ENCODE measurements at places on chromosomes 16 and 17.

- no peak overlapping the region for H3K4me3 ChIP-seq
- no peaks in the 10 kb centered on the region for H3K36me3 ChIP-seq
- DNase-seq, result no peak
- no peak overlapping the region for H3K27ac ChIP-seq
- H3K27me3 ChIP-seq, result no peaks in the 10 kb centered on the region
These were observed 1.8 kb downstream of the ZNF23 start for GRCh38 chr16:71460236-71460635.

DNA sequence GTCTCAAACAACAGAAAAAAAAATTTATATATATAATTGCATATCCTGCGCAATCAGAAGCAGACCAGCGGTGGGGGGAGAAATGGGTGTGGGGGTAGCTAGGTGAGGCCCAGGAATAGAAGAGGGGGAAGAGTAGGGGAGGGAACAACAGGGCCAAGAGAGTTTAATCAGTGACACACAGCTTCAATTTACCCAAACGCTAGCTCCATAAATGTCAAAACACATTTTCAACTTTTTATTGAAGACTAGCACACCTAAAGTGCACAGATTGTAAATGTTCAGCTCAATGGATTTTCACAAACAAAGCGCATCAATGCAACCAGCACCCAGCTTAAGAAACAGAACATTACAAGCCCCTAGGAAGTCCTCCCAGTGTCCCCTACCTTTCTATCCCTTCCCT, 24.8 kb upstream of the NAGS start:
- H3K4me3 ChIP-seq, result no peak overlapping the region
- no peak for DNase-seq
- H3K36me3 ChIP-seq, result no peaks in the 10 kb centered on the region
- no peaks in the 10 kb centered on the region for H3K4me1 ChIP-seq
- H3K27me3 ChIP-seq, result no peaks in the 10 kb centered on the region

DNA sequence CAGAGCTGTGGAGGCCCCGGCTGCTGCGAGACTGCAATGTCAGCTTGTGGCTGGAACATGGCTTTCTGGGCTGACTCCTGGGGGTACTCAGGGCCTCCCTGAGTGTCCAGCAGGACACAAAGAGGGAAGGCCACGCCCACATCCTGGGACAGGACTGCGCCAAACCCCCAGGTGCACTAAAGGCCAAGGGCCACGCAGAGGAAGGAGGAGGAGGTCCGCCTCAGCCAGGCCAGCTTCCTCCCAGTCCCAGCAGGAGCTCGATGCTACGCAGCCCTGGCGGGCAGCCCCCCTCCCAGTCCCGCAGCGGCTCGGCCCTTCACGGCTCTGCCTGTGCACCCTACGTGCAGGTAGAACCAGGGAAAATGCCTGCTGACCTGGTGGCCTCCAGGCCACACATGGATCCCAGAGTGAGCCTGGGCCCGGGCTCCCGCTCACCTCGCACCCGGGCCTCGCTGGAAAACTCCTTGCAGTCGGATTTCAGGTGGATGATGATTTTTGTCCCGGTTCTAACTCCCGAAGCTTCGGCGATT, 21.2 kb downstream of the DNASE1 start:
- H3K36me3 ChIP-seq, result peaks cover 47% of the 10 kb centered on the region
- no peak overlapping the region for H3K27ac ChIP-seq
- DNase-seq, result no peak
- H3K4me3 ChIP-seq, result no peak overlapping the region
- H3K4me1 ChIP-seq, result no peaks in the 10 kb centered on the region

DNA sequence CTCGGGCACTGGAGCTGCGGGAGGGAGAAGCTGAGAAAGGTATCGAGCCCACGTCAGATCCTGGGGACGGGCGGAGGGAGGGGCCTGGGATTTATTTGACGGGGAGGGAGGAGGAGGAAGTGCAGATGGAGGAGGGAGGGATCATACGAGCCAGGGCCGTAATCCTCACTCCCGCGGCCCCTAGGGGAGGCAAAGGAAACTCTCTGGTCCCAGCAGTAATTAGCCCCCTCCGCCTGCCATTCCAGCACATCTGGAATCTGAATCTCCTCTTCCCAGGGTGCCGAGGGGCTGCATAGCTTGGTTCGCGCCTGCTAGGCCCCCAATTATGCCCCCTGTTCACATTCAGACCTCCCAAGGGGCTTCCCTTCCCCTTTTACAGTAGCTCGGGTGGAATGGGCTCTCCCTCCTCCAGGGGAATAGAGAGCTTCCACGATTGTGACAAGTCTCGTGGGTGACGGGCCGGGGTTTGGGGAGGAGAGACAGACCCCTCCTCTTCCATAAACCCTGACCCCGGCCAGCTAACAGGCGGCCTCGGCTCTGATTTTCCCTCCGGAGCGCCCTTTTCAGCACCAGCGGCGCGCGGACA, at the start of gene SEZ6L2:
TSS of gene SEZ6L2 (minus strand) at position 35 of the 586 bp plus-strand sequence. CDS start 531 bp downstream, outside the sequence.
- peaks cover under 1% of the 10 kb centered on the region for H3K36me3 ChIP-seq
- DNase-seq, result peak; percentile 85
- H3K27ac ChIP-seq, result no peak within 1 kb of the TSS
- H3K4me3 ChIP-seq, result peak within 1 kb of the TSS; percentile 75
- H3K27me3 ChIP-seq, result no peaks in the 10 kb centered on the region

DNA sequence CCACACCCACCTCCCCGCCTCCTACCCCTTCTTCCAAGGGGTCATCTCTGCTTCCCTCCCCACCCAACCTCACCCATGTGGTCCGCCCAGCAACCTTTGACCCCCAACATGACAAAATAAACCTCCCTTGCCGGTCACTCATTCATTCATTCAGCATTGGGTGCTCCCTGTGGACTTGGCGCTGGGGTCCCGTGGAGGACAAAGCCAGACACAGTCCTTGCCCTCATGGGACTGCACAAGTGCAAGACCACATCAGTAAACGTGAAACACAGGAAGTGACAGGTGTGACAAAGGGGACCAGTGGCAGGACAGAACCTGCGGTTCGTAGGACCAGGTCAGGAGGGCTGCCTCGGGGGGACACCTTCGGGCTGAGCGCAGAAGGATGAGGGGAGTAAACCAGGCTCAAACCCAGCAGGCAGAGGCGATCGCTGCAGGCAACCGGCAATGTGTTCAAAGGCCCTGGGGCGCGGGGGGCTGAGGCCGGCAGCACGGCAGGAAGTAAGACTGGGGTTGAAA, 185.4 kb downstream of the SEC14L1 start:
- no peaks in the 10 kb centered on the region for H3K36me3 ChIP-seq
- H3K4me3 ChIP-seq, result no peak overlapping the region
- H3K4me1 ChIP-seq, result peaks cover 4% of the 10 kb centered on the region
- H3K27ac ChIP-seq, result no peak overlapping the region
- DNase-seq, result no peak

- H3K27ac ChIP-seq, result no peak overlapping the region
- peaks cover 4% of the 10 kb centered on the region for H3K4me1 ChIP-seq
- peaks cover 24% of the 10 kb centered on the region for H3K27me3 ChIP-seq
- DNase-seq, result no peak
- peaks cover 3% of the 10 kb centered on the region for H3K36me3 ChIP-seq
- H3K4me3 ChIP-seq, result no peak overlapping the region
These were observed 4.2 kb downstream of the MATCAP1 start for GRCh38 chr16:67179421-67180080.

- no peak overlapping the region for H3K27ac ChIP-seq
- H3K4me1 ChIP-seq, result peaks cover 1% of the 10 kb centered on the region
- H3K4me3 ChIP-seq, result no peak overlapping the region
- no peaks in the 10 kb centered on the region for H3K27me3 ChIP-seq
- no peaks in the 10 kb centered on the region for H3K36me3 ChIP-seq
These were observed 1.1 kb upstream of the PRPSAP1 start for GRCh38 chr17:76354747-76355310.

DNA sequence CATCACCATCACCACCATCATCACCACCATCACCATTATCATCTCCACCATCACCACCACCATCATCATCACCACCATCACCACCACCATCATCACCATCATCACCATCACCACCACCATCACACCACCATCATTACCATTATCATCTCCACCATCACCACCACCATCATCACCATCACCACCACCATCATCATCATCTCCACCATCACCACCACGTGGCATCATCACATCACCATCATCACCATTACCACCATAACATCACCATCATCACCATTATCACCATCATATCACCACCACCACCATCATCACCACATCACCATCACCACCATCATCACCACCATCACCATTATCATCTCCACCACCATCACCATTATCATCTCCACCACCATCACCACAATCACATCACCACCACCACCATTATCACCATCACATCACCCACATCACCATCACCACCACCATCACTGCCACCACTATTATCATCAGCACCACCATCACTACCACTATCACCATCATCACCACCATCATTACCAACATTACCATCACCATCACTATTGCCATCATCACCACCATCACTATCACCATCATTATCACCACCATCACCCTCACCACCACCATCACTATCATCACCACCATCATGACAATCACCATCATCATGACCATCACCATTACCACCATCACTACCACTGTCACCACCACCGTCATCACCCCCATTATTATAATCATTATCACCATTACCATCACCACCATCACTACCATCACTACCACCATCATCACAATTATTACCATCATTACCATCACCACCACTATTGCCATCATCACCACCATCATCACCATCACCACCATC, 99.1 kb downstream of the DNAH17 start:
- no peaks in the 10 kb centered on the region for H3K36me3 ChIP-seq
- no peak overlapping the region for H3K4me3 ChIP-seq

- H3K36me3 ChIP-seq, result no peaks in the 10 kb centered on the region
- no peak for DNase-seq
These were observed 71.6 kb downstream of the GSG1L start for GRCh38 chr16:27991876-27992275.

DNA sequence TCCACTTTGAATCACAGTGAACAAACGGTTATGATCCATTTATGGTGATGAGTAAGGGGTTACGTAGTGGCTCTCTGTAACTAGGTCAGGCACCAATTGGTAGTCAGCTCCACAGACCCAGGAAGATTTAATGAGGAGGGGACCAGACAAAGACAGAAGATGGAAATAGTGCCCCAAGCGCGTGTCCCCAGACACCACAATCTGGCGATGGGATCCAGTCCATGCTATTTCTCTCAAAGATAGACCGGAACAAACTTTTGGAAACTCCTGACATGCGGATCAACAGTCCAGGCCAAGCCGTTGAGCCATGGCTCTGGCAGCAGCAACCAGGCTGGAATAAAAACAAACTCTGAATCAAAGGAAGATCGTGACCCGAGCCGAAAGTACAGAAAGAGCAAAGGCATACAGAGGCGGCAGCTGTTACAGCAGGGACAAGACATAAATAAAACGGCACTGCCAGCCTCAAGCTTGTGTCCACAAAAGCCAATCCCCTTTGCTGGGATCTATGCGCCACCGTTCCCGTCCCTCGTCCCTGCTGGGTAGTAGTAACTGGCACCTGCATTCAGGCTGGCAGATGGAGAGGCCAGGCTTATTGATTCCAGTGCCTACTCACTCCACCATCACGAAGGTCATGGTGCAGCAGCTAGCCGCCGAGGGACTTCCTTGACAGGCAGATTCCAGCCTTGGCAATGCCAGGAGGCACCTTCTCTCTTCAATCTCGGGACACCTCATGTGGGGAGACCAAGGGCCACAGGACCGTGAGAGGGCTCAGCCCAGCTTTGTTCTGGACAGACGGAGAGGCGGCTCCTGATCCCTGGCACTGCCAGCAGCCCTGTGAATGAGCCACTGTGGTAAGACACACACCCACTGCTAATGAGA, 50.2 kb downstream of the CDH11 start:
- H3K27me3 ChIP-seq, result no peaks in the 10 kb centered on the region
- H3K36me3 ChIP-seq, result no peaks in the 10 kb centered on the region
- H3K27ac ChIP-seq, result no peak overlapping the region
- no peak for DNase-seq
- no peak overlapping the region for H3K4me3 ChIP-seq

DNA sequence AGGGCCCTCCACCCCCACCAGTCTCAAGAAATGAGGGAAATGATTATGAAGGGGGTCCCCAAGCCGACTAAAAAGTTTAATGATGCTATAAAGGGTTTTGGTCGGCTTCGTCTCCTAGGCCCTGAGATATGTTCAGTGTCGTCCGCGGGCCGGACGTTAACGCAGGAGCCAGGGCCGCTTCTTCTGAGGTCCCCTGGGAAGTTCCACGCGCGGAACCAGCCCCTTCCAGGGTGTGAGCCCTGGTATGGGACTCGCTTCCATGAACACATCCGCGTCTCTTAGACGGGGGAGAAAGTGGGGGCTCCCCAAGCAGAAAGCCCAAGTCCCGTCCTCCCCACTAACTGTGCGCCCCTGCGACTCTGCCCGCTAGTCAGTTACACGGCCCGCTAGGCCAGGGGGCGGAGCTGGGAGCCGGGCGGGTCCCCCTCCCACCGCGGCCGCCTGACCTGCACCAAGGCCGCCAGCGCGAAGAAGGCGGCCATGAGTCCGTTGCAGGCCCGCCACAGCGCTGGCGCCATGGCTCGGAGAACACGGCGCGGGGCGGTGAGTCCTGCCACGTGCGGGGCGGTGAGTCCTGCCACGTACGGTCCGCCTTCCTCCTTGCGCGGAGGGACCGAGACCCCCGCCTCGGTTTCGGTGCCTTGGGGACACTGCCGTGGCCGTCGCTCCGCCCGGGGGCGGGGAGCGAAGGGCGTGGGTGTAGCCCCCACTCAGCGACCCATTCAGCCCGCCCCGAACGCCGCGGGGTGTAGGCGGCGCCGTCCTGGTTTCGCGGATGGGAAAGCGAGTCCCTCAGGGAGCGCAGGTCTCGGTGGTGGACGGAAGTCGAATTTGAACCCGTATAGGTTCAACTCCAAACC, at the start of gene TMEM220:
TSS of gene TMEM220 (minus strand) at position 690 of the 860 bp plus-strand sequence. CDS start at position 518, 172 bp downstream.
- H3K4me3 ChIP-seq, result peak within 1 kb of the TSS; percentile 54
- no peaks in the 10 kb centered on the region for H3K27me3 ChIP-seq
- no peaks in the 10 kb centered on the region for H3K36me3 ChIP-seq
- DNase-seq, result peak; percentile 50
- H3K27ac ChIP-seq, result no peak within 1 kb of the TSS
- no peaks in the 10 kb centered on the region for H3K4me1 ChIP-seq

DNA sequence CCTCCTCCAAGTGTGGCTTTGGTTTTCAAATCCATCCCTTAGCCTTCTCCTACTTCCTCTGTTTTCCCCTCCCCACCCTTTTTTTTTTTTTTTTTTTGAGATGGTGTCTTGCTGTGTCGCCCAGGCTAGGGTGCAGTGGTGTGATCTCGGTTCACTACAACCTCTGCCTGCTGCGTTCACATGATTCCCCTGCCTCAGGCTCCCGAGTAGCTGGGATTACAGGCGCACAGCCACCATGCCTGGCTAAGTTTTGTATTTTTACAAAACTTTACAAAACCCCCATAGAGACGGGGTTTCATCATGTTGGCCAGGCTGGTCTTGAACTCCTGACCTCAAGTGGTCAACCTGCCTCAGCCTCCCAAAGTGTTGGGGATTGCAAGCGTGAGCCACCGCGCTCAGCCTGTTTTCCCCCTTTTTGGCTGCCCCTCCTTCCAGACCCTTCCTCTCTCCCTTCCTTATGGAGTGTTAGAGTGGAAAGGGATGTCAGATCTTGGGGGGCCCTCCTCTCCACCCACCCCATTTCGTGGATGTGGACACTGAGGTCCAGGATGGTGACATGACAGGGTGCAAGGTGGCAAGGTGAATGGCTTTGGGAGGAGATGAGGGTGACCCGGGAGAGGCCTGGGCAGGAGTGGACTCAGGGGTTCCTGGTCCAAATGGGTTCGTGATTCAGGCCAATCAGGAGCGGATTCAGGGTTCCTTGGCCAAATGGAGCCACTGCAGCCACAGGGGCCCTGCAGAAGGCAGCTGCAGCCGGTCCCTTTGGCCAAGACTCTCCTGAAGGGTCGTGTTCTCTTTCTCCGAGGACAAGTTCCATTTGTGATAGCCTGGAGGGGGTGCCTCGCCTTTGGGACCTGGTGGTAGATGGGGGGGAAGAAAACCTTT, 4.8 kb downstream of the ABCC1 start:
- no peak overlapping the region for H3K27ac ChIP-seq
- no peak overlapping the region for H3K4me3 ChIP-seq
- no peak for DNase-seq
- peaks cover 9% of the 10 kb centered on the region for H3K4me1 ChIP-seq
- H3K27me3 ChIP-seq, result no peaks in the 10 kb centered on the region
- no peaks in the 10 kb centered on the region for H3K36me3 ChIP-seq
